Activated naive CD8-positive, alpha-beta T cell treated with anti-CD3 and anti-CD28 coated beads, Interleukin-2, amount 50 U/mL, for 24 hours (primary cell): ENCODE measurements at places on chromosomes 12 and 14.

- no peak for DNase-seq
These were observed 56.3 kb downstream of the BHLHE41 start for GRCh38 chr12:26068503-26068902.

DNA sequence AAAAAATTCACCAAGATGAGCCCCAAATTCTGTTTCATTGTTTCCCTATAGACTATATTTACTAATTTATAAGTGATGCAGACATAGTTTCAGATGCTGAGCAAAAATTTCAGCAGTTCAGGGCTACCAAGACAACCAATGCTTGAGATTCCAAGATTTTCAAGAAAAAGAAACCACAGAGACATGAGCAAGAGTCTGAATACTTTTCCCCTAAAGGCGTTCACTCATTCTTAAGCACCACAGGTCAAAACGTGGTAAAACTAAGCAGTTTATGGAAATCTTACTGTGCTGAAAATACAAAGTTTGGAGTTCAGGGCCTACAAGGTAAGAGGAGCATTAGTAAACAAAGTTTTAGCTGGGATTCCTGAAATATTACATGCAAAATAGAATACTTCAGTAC lies 221.2 kb downstream of the KCNH5 start:
- DNase-seq: no peak

DNA sequence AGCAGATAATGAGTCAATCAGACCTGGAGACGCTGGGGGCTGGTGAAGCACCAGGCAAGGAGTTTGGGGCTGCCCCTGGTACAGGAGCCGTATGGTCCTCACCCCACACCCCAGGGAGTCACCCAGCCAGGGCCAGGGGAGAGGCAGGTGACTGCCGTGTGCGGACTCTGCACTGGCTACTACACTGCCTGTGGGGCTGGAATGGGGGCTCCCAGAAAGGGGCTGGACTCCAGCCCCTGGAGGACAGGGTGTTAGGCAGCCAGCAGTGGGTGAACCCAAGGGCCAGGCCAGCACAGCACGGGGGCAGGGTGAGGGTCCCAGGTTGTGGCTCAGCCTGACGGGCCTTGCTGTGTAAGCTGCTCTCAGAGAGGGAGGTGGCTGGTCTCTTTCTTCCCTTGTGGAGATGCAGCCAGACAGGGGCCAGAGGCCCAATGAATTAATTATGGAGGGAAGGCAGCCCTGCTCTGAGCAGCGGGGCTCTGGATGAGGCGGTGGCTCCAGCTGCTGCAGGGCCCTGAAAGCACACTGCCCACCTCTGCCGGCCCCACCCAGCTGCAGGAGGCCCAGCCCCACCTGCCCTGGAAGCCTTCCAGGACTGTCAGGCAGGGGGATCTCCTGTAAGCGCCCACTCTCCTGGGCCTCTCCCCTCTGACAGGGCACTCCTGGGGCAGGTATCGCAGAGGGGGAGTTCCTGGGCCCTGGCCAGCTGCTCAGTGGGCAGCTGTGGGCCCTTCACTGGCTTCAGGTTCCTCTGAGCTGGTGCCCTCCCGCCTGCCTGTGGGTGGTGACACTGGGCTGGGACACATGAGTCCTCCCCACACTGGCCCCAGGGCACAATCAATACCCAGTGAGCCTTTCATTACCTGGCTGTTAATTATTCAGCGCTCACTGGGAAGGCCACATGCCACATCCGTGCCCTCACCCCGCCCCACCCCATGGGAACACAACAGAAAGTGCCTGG lies 142.5 kb upstream of the C14orf180 start:
- DNase-seq: no peak

DNA sequence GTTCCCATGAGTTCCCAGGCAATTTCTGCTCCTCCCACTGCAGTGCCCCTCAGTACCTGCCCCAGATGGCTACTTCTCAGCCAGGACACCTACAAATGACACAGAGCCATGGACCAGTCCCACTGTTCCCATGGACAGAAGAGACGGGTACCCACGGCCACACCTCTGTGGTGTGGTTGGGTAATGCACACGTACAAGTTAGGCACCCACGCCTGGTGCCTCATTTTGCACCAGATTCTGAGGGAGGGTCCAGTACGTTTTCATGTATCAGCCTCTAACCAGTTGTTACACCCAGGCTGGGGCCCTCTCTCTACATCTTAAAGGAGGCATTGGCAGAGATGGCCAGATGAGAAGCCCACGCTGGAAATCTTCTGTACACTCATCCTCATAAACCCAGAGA lies 114.0 kb downstream of the DICER1 start:
- no peak for DNase-seq

- no peak for DNase-seq
These were observed 3.1 kb upstream of the RBM25 start for GRCh38 chr14:73055251-73055650.

GRCh38 chr12:57456737-57457490 lies 1.8 kb downstream of the INHBE start:
- no peak for DNase-seq

GRCh38 chr12:51335931-51336330 lies 10.5 kb downstream of the CELA1 start:
- DNase-seq: no peak

DNA sequence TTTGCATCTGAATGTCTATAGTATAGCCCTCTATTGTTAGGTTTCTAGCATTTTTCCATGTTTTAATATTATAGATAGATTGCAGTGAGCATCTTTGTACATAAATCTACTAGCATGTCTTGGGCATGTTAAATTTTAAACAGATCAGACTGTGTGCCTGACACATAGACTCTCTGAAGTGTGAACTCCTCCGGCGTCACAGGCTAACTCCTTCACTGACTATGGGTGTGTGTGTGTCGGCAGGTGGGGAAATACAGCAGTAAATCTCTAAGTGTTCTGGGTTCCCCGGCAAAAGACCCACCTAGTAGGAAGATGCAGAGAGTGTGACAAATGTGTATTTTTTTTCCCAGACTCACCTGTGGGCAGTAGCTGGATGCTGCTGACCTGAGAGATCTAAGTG lies 2.3 kb downstream of the VWF start:
- DNase-seq: no peak

GRCh38 chr14:33618361-33619105 lies 332.3 kb downstream of the EGLN3 start:
- no peak for DNase-seq

DNA sequence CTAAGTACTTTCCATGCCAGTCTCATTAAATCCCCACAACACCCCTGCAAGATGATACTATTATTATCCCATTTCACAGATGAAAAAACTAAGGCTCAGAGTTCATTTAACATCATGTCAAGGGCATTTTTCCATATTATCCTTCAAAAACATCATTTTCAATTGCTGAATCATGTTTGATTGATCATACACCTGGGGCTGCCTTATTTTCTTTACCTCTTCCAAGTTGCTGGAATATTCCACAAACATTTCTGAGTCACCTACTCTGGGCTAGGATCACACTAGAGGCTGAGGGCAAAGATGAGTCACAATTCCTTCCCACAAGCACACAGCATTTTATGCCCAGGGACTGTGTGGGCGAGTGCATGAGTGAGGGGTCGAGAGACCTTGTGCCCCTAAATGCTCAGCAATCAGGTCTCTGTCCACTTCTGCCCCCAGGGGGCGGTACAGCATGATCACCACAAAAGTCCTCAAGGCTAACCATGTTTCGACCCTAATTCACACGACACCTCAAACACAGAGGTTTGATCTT lies 14.1 kb upstream of the TMEM119 start:
- DNase-seq: peak; percentile 76

DNA sequence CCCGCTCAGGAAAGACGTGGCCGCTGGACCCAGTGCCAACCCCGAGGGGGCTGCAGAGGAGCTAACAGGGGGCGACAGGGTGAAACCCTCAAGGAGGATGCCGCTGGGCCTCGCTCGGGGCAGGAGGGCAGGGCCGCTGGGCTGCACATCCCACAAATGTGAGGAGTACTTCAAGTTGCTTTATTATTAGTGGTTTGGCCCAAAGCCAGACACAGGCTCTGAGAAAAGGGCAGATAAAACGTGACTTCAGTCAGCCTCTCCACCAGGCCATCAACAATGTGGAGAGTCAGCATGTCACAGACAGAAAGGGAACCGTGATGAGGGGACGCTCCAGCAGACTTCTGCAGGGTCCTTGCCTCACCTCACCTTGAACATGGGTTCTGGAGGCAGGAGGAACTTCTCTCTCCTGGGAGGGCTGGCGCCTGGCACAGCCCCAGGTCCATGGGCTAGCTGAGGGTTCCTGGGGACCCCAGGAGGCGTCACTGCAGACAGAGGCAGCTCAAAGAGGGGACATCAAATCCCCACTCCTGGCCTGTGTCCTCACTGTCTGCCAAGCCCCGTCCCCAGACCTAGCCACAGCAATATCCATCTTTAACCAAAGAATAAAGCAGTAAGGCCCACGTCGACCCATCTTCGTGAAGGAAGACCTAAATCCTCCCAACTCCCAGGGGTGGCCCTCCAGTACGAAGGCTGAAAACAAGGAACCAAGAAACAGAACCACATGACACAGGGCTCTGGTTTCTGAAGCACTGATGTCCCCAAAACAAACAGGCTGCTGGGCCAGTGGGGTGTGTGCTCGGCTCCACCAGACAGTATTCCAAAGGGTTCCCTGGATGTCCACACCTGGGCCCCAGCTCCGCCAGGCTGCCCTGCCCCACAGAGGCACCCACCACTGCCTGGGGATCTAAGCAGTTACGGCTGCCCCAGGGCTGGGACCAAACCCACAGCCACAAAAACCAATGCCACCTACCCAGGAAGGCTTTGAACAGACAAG lies 35.1 kb downstream of the CCDC85C start:
- DNase-seq: no peak

DNA sequence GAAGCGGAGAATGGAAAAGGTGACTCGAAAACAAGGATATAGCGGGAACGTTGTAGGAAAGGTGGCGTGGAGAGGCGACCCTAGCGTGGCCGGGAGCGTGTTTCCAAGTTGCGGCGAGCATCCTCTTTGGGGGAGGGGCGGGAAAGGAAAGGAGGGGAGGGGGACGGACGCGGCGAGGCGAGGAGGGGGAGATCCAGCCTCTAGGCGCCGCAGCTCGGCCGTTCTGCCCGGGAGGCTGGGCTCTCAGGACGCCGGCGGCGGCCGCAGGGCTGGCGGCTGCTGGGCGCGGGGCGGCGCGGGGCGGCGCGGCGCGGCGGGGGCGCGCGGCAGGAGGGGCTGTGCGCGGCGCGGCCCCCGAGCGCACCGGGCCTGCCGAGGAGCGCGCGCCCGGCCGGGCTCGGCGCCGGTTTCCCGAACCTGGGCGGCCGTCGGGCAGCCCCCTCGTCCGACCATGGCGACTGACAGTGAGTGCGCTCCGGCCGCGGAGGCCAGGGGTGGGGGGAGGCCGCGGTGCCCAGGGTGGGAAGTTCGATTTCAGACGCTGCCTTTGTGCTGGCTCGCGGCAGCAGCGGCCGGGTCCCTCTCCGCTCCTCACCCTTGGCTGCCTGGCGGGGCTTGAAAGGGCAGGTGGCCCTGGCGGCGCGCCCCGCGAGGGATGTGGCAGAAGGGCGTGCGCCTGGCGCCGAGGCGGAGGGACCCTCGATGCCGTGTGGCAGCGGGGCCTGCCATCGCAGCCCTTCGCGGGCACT lies 50.3 kb downstream of the SNAPC1 start:
- peak; percentile 16 for DNase-seq

DNA sequence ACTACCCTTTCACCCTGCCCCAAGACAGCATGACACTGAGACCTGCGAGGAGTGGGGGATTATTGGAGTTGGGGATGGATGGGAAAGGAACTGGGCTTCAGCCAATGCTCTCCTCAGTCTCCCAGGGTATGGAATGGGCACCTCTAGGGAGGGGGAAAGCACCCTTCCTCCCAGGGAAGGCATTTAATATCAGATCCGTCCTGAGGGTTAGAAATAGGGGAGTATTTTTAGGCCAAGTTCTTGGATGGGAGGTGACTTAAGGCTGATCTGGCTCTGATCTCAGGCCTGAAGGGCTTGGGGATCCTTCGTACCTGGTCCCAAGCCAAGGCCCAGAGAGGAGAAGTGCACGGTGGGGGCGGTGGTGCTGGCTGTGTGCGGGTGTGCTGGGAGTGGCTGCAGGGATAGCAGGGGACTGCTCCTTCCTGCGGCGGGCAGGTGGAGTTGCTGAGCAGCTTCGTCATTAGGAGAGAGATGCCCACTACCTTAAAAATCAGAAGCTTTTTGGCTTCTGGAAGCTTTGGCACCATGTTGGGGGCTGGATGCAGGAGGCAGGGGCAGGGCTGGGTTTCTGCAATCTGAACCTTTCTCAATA lies 7.0 kb upstream of the CEBPE start:
- no peak for DNase-seq

DNA sequence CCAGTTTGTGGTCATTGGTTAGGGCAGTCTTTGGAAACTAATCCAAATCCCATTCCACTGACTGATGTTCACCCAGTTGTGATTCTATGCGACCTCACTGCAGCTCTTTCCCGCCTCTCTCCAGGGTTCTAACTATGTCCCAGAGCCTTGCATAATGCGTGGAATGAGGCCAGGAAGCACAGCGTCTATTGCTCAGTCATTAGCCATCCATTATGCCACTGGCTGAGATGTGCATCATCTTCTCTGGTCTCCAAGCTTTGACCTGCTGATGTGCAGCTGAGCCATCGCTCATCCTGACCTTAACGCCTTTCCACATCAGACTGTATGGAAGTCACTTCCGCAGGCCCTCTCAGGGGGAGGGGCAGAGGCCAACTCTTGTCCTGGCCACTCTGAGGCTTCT lies 115.4 kb upstream of the VRK1 start:
- no peak for DNase-seq

GRCh38 chr12:103768467-103769123 lies 72.4 kb downstream of the NT5DC3 start:
- DNase-seq: no peak

DNA sequence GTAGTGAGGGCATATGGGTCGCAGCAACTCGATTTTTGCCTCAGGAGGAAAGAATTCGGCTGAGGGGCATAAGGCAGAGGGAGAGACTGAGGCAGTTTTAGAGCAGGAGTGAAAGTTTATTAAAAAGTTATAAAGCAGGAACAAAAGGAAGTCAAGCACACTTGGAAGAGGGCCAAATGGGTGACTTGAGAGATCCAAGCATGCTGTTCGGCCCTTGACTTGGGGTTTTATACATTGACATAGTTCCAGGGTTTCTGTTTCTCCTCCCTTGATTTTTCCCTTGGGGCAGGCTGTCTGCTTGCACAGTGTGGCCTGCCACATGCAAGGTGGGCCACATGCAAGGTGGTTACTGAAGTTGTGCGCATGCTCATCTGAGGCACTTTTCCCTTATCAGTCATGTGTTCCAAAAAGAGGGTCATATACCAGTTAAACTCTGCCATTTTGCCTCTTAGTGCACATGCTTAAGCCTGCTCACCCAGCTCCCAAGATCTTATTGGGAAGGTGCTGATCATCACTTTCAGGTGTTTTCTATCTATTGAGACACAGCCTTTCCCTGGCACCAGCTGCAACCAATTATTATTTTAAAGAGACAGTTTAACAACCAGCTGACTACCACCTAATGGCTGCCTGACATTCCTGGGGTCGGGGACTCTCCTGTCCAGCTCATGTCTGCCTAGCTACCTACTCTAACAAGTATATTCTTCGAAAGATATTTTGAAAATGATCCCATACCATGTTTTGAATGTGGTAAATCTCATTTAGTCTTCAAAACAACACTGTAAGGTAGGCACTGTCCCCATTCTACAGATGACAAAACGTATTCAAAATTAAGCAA lies 19.9 kb downstream of the PTGER2 start:
- no peak for DNase-seq

GRCh38 chr14:32381869-32382268 lies 52.8 kb downstream of the AKAP6 start:
- no peak for DNase-seq
